ENCODE measurements at places on chromosomes 13 and 19. TPM values are rescaled to one million over a fixed set of nuclear protein-coding genes. Genes with fewer than 3 reads are reported as not detected.
A peak's percentile ranks its signal among the peaks of the same experiment; 100 is the strongest.

The ACER1 gene
- polyA plus RNA-seq, result 0.30 TPM

The ENOX1 gene
- 6.7 TPM for polyA plus RNA-seq

The MUC16 gene
- 0.04 TPM for polyA plus RNA-seq

The TSSK6 gene
- 1.4 TPM for polyA plus RNA-seq

The LMTK3 gene
- 2.8 TPM for polyA plus RNA-seq

DNA sequence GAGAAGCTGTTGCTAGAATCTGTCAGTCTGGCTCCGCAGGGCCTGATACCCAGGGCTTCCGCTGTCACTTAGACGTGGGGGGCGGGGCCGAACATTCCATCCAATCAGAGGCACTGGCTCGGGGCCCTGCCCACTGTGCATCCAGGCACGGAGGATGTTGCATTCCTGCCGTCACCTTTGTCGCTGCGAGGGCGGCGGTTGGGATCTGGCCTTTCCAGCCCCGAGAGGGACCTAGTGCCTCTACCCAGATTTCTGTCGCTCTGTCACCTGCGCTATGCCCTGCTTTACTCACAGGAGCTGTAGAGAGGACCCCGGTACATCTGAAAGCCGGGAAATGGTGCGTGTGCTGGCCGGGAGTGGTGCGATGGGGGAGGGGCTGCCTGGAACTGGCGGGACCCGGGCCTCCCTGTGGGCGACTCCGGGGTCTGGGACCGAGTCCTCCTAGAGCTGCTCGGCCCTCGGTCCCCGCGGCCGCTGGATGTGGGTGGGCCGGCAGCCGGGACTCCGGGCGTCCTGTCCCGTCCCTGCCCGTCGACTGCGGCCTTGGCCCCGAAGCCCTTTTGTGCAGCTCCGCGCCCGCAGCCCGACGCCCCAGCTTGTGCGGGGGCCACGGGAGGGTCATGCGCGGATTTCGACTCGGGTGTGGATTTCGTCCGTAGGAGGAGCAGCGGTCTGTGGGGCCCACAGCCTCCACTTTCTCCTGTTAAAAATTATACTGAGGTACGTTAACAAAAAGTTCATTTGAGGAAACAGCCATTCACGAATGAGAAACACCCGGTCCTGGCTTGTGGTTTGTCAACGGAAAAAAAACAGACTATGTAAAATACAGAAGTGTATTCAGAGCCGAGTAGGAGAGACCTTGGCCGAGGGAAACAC, at the start of gene ZNF439:
Gene ZNF439 (plus strand): TSS at position 133 of the 876 bp plus-strand sequence. CDS start 142 bp downstream, at position 275.
- DNase-seq, result peak; percentile 94

DNA sequence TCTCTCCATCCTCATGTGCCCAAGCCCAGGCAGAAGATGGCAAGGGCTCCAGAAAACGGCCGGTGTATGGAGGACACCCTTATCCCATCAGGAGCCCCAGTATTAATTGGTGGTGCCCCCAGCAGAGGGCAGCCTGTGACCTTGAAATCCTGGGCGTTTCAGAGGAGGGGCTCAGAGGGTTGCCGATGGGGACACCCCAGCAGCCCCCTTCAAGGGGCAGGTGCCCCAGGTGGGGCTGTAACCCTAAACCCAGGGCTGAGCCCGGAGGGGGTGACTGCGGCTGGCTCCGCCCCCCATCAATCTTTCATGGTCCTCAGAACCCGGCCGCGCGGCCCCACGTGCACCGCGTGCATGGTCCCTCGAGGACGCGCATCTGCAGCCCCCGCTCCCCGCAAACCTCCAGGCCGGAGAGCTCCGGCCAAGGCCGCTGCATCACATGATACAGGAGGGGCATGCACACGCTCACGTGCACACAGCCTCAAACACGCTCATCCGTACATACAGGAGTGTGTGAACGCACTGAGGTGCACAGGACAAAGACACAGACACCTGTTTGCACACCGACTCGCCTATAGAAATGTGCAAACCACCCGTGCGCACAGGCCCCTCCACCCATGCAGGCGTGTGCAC, 949 bp downstream of the RAB3A start:
- no peak for DNase-seq

GRCh38 chr19:41420101-41420880, 6.9 kb downstream of the B3GNT8 start:
- DNase-seq, result no peak

- no peak for DNase-seq
Observed at GRCh38 chr13:51261610-51262249, 39.5 kb downstream of the FAM124A start.

- no peak for DNase-seq
Observed at GRCh38 chr19:40684280-40684679, 6.2 kb downstream of the NUMBL start.

DNA sequence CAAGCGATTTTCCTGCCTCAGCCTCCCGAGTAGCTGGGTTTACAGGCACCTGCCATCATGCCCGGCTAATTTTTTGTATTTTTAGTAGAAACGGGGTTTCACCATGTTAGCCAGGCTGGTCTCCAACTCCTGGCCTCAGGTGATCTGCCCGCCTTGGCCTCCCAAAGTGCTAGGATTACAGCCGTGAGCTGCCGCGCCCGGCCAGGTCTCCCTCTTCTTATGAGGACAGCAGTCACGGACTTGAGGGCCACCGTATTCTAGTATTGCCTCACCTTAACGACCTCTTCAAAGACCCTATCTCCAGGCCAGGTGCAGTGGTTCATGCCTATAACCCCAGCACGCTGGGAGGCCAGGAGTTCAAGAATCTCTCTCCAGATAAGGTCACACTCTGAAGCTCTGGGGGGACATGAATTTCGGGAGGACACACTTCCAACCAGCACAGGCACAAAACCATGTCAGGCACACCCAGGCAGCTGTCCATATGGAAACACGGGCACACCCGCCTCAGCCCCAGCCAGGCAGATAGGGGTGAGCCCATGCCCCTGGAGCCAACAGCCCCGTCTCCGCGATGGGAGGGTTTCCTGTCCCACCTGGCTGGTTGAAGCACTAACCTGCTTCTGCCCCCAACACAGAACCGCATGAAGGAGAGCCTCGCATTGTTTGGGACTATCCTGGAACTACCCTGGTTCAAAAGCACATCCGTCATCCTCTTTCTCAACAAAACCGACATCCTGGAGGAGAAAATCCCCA, 21.3 kb upstream of the S1PR4 start:
- DNase-seq, result no peak

GRCh38 chr19:50412419-50412818, 6.3 kb upstream of the SPIB start:
- DNase-seq, result no peak

DNA sequence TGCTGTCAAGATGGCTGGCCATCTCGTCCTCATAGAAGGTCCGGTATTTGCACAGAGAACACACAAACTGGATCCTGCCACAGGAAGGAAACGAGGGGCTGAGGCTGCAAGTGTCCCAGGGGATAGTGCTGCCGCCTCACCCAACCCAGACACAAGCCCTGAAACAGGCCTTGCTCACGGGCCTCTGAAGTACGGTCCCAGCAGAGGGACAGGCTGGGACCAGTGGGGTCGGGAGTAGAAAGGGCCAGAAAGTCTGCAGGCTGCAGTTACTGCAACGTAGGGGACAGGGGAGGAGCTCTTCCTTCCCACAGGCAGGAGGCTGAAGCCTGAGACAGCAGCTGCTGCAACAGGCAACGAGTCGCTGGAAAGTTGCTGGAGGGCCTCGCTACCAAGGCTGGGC, 18.2 kb upstream of the AKAP8 start:
- no peak for DNase-seq

- no peak for DNase-seq
Observed at GRCh38 chr19:57800696-57801095, 14.0 kb downstream of the ZNF552 start.

- DNase-seq, result no peak
Observed at GRCh38 chr13:76499891-76500290, 386.3 kb downstream of the KCTD12 start.

GRCh38 chr19:19653597-19654147, 9.8 kb downstream of the ATP13A1 start:
- no peak for DNase-seq

DNA sequence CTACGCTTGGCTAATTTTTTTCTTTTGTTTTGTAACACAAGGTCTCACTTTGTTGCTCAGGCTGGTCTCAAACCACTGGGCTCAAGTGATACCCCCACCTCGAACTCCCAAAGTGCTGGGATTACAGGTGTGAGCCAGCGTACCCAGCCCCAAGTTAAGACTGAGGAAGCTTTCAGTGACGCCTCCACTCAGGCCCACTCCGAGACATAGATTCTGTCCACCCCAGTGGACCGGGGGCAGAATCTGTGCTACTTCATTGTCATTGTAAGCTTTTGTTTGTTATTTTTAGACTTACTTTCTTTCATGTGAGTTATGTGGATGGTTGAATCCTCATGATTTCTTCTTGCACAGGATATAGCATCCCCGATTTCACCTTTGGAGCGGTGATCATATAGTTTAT, 156.9 kb upstream of the TSHZ3 start:
- DNase-seq, result no peak

- no peak for DNase-seq
Observed at GRCh38 chr13:60893801-60894200, 496.8 kb downstream of the TDRD3 start.

DNA sequence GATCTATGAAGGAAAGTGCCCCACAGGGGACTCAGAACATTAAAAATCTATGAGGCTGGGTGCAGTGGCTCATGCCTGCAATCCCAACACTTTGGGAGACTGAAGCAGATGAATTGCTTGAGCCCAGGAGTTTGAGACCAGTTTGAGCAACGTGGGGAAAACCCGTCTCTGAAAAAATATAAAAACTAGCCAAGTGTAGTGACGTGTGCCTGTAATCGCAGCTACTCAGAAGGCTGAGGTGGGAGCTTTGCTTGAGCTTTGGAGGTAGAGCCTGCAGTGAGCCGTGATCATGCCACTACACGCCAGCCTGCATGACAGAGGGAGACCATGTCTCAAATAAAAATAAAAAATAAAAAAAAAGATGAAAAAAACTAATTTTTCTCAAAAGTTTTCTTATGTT, 1070.6 kb downstream of the PCDH9 start:
- no peak for DNase-seq

DNA sequence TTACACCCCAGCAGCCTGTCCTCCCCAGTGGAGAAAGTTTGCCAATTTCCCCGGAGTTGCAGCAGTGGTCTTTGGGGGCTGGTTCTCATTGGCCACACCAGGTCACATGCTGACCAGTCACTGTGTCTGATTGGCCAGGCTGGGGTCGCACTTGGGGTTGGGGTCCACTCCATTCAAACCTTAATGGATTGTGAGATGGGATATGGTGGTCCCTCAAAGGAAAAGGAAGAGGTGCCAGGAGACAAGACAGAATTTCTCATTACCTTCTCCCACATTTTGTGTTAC, 3.4 kb downstream of the PPM1N start:
- no peak for DNase-seq

DNA sequence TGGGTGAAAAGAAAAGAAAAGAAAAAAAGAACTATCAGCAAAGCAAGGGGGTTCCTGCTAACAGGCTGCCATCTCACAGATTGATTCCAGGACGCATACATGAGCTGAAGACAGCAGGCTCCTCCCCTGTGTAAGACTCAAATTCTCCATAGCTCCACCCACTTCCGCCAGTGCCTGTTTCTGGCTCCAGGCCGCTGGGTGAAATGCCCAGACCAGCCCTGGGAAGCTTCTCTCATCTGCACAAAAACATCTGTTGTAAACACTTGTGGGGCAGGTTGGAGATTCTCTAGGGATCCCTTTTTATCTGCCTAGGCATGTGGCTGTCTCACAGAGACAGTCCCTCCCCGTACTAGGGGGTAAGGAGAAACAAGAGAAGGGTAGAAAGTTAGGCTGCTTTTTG, 1054.4 kb upstream of the SPRY2 start:
- DNase-seq, result no peak

DNA sequence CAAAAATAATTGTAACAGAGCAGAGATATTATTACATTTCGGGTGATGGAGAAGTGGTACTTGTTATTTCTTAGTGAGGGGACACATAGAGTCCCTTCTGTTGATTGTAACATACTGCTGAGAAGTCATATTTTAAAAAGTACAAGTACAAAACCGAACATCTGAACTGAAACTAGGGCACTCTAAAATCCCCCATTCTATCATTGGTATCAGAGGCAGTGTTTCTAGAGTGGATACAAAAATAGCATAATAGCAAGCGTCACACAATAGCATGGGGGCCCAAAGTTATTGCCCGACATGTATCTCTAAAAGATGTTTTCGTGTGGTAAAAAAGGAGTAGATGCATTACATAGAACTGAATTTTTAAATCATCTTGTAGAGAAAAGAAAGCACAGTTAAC, 502.1 kb upstream of the SLC10A2 start:
- no peak for DNase-seq

DNA sequence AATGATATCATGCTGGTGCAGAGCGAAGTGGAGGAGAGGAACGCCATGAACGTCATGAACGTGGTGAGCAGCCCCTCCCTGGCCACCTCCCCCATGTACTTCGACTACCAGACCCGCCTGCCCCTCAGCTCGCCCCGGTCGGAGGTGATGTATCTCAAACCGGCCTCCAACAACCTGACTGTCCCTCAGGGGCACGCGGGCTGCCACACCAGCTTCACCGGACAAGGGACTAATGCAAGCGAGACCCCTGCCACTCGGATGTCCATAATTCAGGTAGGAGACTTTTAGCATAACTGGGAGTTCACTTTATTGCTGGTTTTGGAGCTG, 3.3 kb downstream of the PCDH17 start:
- DNase-seq, result no peak

GRCh38 chr13:29162638-29163235, 342.6 kb downstream of the MTUS2 start:
- DNase-seq, result no peak

GRCh38 chr19:12891553-12892021, 627 bp downstream of the GCDH start:
- DNase-seq, result no peak

- no peak for DNase-seq
Observed at GRCh38 chr19:39602224-39602623, at the start of gene LGALS13. Gene LGALS13 (plus strand): TSS chr19:39602524. CDS start chr19:39602569, 45 bp downstream.

DNA sequence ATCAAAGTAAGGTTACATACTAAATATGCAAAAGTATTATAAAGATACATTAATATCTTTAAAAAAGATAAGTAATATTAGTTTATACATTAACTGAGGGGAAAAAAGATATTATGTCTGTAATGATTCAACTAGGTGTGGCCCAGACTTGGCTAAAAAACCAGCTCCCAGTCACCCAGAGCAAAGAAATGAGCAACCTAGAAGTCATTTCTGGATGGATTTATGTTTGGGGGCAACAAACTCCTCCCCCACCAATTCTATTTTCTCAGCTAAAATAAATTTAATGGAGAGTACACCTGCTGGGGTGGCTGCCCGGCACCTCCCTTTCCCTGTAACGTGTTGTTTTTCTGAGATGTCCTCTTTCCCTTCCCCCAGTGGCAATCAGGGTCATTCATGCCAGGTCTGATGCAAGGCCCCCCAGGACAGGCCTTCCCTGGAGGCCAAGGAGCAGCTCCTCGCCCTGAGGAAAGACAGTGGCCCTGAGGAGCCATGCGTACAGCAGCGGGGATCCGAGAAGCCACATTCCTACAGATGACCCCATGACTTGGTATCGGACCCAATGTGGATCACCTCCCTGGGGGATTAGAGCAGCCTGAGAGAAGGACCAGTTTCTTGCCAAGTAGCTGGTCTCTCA, 78.6 kb upstream of the DOCK9 start:
- no peak for DNase-seq

All from left lung (tissue), 14 donors.